Stimulated activated CD8-positive, alpha-beta memory T cell treated with anti-CD3 and anti-CD28 coated beads, Interleukin-4, amount 100 ng/mL, for 1 hour (primary cell): ENCODE measurements at places on chromosomes 13 and 19.
A peak's percentile ranks its signal among the peaks of the same experiment; 100 is the strongest.

DNA sequence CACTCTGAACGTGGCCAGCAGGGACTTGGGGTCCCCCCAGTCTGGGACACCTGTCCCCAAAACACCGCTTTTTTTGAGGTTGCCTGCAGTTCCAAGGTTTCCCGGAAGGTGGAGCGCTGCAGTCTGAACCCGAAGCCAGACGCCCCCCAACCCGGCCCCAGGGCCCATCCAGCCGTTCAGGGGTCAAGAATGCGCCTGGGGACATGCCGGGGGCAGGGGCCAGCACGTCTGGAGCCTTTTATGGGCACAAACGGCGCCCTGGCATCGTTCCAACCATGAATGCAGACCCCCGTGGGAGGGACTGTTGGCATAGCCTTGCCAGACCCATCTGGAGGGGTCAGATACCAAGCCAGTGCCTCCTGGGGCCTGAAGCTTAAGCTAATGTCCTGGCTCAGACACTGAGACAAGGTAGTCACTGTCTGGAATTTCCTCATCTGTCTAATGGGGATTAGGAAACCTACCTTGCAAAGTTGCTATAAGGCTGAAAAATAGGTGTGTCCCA, 6.9 kb downstream of the S1PR5 start:
- no peak for DNase-seq

DNA sequence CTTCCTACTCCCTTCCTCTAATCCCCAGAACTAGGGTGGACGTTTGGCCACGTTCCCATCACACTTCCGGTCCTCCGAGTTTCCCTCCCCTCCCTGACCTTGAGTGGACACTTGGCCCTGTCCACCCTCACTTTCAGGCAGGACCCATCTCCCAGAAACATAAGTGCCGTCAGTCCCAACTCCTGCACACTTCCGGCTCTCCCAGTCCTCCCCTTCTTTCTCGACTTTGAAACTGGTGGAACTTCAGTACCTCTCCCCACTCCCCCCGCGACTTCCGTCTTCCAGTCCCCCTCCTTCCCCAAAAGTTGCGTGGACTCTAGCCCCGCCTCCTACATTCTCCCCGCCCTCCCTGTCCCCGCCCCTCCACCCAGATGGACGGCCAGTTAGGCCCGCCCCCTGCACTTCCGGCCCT, 278 bp upstream of the ZNF274 start:
- DNase-seq = peak; percentile 70

- DNase-seq = no peak
Measured at GRCh38 chr19:6491802-6492592, 10.1 kb downstream of the TUBB4A start.

- no peak for DNase-seq
Measured at GRCh38 chr19:49328741-49329140, 3.8 kb upstream of the SLC6A16 start.

DNA sequence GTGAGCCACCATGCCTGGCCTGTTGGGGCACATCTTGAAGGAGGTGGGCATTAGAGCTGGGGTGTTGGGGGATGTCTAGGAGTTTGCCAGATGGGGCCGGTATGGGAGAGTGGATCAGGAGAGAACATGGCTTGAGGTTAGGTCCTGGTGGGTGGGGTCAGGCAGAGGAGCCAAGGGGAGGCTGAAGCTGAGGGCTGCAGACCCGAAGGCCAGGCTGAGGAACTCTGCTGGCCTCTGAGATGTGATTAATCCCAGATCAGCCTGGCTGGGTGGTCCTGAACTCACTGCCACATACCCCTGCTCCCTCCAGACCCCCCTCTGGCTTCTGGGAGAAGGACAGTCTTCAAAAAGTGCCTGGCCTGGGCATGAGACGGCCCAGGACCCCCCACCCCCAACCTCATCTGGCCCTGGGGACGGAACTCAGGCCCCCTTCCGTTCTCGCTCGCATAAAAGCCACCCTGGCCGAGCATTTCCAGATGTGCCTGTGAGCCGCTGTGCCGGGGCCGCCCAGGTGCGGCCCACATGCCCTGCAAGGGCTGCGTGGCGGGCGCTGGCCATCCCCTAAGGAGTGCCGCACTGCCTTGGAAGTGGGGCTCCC, 2.7 kb downstream of the FSTL3 start:
- no peak for DNase-seq

DNA sequence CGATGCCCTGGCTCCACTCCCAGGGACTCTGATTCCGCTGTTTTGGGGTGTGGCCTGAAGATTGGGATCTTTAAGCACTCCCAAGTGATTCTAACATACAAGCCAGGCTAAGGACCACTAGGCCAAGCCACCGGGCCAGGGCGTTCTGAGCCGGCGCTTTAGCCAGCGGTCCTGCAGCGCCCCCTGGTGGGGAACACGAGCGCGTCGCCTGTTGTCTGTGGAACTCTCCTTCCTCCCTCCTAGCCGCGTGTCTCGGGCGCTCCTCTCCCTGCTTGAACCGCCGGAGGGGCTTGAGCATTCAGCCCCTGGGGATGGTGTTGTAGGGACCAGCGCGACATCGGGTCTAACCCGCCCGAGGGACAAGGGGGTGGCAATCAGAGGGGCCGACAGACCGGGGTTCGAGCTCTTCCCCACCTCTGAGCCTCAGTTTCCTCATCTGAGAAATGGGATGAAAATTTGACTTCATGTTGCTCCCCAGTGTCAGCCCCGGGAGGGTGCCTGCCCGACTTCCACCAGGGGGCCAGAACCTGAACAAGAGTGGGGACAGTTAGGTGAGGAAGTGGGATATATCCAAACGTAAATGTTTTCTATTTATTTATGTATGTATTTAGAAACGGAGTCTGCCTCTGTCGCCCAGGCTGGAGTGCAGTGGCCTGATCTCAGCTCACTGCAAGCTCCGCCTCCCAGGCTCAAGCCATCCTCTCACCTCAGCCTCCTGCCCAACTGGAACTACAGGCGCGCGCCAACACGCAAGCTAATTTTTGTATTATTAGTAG, 18.0 kb upstream of the PNMA8B start:
- peak; percentile 71 for DNase-seq

DNA sequence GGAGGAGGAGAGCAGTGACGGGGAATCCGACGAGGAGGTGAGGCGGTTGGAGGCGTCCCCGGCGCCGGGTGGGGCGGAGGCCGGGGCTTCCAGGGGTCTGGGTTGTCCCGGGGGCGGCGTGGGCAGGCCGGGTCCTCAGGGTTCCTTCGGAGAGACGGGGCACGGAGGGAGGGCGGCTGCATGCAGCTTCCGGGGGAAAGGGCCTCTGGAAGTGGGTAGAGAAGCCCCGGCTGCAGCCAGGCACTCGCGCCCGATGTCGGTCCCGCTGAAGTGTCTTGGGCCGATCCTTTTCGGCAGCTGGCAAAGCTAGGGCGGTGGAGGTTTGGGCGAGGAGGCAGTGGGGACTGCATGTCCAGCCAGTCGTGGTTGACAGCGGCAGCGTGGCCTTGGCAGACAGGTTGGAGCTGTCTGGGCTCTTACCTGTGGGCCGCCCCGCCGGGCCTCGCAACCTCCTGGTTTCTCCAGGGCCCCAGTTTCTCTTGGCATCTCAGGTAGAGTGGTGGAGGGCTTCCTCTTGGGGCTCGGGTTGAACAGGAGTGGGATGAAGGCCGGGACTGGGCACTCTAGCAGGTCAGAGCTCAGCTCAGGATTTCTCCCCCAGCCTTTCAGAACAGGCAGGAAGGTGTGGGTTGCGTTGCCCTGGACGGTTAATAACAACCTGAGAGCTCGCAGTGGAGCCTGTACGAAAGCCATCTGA, 690 bp downstream of the KMT2B start:
- no peak for DNase-seq

- DNase-seq = no peak
Measured at GRCh38 chr19:36577271-36577996, 4.3 kb upstream of the ZNF529 start.

GRCh38 chr13:23934520-23934919, 37.2 kb upstream of the C1QTNF9B start:
- no peak for DNase-seq
